ENCODE measurements at places on chromosomes 2 and 18.

- no peak for DNase-seq
These were observed 101.2 kb downstream of the APOB start for GRCh38 chr2:20942646-20943125.

GRCh38 chr2:209985874-209986273 is 16.6 kb upstream of the RPE start:
- DNase-seq, result peak; percentile 87

- DNase-seq, result peak; percentile 25
These were observed 1624.9 kb upstream of the CELF4 start for GRCh38 chr18:39190508-39190907.

GRCh38 chr18:46636040-46636630 is 20.9 kb downstream of the LOXHD1 start:
- DNase-seq, result no peak

GRCh38 chr18:32906506-32907310 is 133.9 kb upstream of the KLHL14 start:
- DNase-seq, result no peak
